ENCODE measurements at places on chromosomes 4 and X.

- DNase-seq = no peak
Observed at GRCh38 chr4:70816894-70817293, 22.8 kb downstream of the GRSF1 start.

DNA sequence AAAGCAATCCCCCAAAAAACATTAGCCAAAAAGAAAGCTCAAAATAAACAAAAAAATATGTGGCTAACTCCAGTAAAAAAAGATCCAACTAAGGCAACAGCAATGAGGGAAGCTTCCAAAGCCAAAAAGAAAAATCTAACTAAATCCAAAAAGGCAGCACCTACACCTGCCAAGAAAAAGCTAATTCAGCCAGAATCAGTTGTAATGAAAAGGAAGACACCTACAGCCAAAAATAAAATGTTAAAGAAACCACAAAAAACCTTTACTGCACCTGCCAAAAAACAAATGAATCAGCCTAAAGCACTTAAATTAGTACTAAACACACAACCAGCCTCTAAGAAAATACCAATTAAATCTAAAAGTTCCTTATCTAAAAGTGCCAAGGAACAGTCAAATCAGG lies 37.2 kb upstream of the CABS1 start:
- no peak for DNase-seq

DNA sequence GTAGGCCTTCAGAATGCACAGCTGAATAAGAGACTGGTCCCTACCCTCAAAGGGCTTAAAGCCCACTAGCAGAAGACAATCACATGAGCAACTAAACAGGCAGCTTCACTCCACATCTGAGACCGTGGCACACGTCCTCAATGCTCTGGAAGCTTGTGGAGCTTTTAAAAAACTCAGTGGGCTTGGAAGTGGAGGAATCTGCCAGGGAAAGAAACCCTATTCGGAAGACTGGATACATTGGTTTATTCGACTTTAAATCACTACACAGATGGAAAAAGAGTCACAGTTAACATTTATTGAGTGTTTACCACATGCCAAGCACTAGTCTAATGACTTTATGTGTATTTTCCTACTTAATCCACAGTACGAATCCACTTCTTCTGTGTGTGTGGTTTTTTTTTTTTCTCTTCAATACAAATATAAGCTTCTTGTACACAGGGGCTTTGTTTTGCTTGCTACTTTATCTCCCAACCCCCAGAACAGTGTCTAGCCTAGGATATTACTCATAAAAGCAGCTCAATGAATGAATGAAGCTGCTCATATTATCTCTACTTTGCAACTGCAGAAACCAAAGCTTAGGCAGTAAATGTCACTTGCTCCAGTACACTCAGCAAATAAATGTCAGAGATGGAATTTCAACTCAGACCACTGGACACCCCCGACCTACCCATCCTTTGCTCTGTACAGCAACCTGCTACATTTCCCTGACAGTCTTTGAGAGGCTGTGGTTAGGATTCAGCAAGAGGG lies 137.7 kb downstream of the LDB2 start:
- DNase-seq = no peak

GRCh38 chrX:71439896-71440295 lies 73.7 kb downstream of the TAF1 start:
- DNase-seq = no peak
